Renal pelvis (tissue), 12 donors: ENCODE measurements at places on chromosomes 16 and 17. TPM values are rescaled to one million over a fixed set of nuclear protein-coding genes. Genes with fewer than 3 reads are reported as not detected.
A peak's percentile ranks its signal among the peaks of the same experiment; 100 is the strongest.

GRCh38 chr17:46916623-46917022 lies 6.3 kb upstream of the GOSR2 start:
- no peak for DNase-seq

GRCh38 chr16:85844786-85845185 lies 45.3 kb downstream of the COX4I1 start:
- no peak for DNase-seq

DNA sequence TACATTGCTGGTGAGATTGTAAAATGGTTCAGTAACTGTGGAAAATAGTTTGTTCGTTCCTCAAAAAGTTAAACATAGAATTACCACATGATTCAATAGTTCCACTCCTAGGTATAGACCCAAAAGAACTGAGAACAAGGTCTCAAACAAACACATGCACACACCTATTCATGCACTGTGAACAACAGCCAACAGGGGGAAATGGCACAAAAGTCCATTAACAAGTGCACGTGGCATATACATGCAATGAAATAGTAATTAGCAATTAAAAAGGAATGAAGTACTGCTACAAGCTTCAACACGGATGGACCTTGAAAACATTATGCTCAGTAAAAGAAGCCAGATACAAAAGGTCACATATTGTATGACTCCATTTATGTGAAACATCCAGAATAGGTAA lies 23.8 kb downstream of the SDK2 start:
- no peak for DNase-seq

DNA sequence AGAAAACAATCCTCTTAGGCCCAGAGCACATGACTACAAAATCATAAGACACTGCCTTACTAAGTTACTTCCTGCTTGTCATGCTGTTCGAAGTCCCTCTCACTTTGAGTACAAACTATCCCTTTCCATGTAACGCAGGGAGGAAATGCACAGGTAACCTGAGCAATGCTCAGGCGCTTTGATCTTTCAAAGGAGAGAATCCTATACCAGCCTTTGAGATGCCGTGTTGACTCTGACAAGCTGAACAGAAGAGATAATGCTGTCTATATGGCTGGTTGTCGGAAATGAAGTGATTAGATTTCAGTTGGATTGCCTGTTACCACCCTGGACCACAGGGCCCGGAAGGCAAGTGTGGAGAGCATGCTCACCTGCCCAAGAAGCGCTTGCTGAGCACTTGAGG lies 75.9 kb downstream of the CDH11 start:
- peak; percentile 61 for DNase-seq

- no peak for DNase-seq
These were observed 19.2 kb upstream of the PITPNM3 start for GRCh38 chr17:6575596-6575988.

- DNase-seq = no peak
These were observed 1028.1 kb upstream of the EEF2KMT start for GRCh38 chr16:6125483-6126259.

GRCh38 chr16:74729783-74730683 lies 29.4 kb upstream of the MLKL start:
- no peak for DNase-seq

- no peak for DNase-seq
These were observed 26.2 kb downstream of the PRDM7 start for GRCh38 chr16:90050969-90051368.

GRCh38 chr16:4081047-4081446 lies 35.2 kb downstream of the ADCY9 start:
- no peak for DNase-seq

DNA sequence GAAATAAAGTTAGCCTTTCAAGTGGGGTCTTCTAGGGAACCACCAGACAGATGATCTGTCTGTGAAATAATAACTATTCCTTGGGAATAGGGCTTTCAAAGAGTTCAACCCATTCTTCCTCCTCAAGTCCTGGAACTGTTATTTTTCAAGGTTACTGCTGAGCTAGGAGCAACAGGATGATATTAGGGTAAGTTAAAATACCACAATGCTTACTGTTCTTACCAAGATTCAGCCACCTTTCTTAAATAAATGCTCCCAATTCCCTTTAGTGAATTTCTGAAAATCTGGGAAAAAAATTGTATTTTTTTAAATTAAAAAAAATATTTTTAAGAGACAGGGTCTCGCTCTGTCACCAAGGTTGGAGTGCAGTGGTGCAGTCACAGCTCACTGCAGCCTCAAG lies 26.9 kb upstream of the ALDH3A2 start:
- no peak for DNase-seq

- DNase-seq = no peak
These were observed 27.1 kb downstream of the TMEM235 start for GRCh38 chr17:78258323-78259191.

- peak; percentile 94 for DNase-seq
These were observed at the start of gene AARSD1 for GRCh38 chr17:42964161-42964932. Gene AARSD1 (minus strand): TSS chr17:42964454. CDS start chr17:42964440, 14 bp downstream.

DNA sequence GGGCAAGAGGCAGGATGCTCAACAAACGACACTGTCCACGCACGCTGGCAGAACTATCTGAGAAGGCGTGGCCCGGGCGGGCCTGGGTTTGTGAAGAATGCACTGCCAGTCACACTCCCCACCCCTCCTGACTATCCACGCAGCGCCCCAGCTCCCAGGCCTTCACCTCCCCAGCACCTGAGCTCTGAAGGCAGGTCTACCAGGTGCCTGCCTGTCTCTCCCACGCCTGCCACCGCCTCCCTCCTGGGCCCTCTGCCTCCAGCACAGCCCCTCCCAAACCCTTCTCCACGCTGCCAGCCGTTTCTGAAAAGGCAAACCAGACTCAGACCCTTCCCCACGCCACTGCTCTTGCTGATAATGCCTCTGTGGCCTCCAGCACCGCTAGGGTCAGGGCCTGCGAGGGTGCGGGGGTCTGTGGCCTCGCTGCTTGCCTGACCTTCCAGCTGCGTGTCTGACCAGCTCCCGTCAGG lies 11.6 kb downstream of the MYBBP1A start:
- DNase-seq = no peak

Gene KRTAP9-1
- polyA plus RNA-seq = not detected

Gene ZFP3
- polyA plus RNA-seq = 15.0 TPM

Gene IKZF3
- 0.23 TPM for polyA plus RNA-seq

Gene IRX3
- 26.6 TPM for polyA plus RNA-seq

Gene KRTAP4-9
- polyA plus RNA-seq = not detected

Gene GAA
- 64.0 TPM for polyA plus RNA-seq
